Epithelial cell of proximal tubule (primary cell): ENCODE measurements at places on chromosomes 5 and 9.

- no peak for DNase-seq
Observed at GRCh38 chr9:6645355-6646292, at the start of gene GLDC. TSS of gene GLDC (minus strand) at chr9:6645729. CDS start at chr9:6645499, 230 bp downstream.

DNA sequence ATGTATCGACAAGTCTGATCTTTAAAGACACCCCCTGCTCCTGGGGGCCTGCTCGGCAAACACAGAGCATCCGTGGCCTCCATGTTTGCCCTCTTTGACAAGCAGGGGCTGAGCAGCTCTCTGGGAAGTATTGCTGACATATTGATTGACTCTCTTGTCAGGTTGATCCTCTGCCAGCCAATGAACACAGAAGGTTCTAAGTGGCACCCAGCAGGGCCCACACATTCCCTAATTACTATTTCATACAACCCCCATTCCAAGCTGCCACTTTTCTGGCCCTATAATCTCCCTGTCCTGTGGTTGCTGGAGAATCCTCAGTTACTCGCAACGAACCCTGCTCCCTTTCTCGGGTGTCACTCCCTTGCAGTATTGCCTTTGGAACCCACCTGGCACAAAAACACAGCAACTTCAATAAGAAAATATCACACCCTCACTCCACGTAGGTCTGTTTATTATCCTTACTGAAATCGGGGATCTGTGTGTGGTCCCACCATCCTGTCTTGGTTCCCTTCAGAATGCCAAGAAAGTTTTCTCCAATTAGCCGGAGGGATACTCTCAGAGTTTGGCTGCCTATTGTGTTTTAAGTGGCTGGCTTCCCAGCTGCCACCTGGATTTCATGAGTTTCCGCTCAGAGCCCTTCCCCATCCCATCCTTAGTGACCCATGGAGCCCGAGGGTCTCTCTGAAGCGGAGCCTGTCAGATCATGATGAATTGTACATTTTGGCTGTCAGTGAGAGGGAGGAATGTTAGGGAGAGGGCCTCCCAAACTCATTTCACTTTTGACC is 249.0 kb upstream of the WWC1 start:
- DNase-seq, result no peak

GRCh38 chr5:143404416-143405062 is 1.1 kb upstream of the NR3C1 start:
- DNase-seq, result no peak

DNA sequence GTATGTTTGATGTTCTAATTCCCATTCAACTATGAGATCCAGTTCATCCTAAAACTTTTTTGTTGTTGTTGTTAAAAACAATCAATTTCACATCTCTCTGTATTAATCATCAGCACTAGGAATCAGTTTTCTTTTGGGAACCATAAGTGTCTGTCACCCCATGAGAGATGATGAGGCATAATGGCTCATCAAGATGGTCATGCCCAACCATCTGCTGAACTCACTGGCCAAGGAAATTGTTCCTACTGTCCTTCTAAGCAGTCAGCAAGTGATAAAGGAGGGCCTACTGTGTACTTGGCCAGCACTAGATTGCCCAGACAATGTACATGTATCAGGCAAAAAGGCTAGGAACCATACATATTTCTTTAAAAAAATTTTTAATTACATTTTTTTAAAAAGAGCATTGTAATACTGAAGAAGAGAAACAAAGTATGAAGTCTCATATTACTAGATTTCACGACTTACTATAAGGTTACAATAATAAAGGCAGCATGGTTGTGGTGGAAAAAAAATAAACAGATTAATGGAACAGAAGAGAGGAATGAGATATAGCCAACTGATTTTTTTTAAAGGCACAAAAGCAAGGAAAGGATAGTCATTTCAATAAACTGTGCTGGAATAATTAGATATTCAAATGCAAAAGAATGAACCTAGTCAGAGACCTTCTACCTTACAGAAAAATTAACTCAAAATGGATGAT is 458.3 kb downstream of the SPOCK1 start:
- DNase-seq, result no peak

GRCh38 chr5:43409809-43410271 is 2.4 kb downstream of the CCL28 start:
- no peak for DNase-seq

GRCh38 chr9:75200892-75201470 is 112.7 kb downstream of the OSTF1 start:
- peak; percentile 18 for DNase-seq

GRCh38 chr5:65213921-65214525 is 267.7 kb downstream of the ADAMTS6 start:
- no peak for DNase-seq

DNA sequence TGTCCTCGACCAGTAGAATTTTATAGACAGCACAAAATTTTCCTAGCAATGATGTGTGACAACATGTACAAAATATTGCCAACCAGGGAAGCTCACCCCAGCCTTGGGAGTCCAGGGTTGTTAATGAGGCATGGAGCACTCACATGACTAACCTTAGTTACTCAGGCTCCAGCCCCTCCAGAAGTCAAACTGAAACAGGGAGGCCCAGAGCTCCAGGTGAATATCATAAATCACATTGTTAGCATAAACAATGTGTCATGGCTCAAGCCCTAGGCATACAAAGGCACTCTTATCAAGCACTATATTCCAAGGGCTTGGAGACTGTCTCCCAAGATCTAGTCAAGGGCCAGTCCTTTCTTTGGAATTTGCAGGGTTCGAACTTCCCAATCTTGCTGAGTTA is 44.4 kb downstream of the TNFAIP8 start:
- peak; percentile 77 for DNase-seq

DNA sequence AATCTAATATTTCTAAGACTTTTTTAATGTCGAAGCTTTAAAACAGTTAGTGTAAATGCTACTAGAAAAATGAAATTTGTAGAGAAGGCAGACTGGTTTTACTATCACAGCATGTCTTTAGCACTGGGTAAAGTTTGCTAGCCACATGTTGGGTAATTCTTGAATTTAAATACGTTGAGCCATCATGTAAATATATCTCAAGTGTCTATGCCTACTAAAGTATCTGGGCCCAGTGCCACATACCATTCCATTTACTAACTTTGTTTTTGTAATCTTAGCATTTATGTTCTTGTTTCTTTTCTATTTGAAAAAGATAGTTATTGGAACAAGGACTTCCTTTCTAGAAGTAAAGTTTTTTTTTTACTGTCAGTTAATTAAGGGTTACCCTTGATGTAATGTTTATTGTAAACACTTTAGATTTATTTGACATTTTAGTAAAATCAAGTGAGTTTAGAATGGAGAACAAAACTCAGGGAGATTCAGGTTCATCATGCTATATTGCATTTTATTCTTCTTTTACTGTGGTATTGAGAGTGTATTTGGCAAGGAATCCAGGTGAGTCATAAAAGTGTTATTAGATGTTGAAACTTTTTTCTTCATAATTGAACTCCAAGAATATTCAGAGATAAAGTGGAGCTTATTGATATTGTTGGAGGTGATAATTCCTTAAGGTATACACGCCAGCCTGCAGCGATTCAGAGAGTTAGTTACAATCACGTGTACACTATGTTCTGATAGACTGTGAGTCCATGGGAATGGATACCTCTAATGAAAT is 182.4 kb downstream of the CCDC171 start:
- peak; percentile 44 for DNase-seq

DNA sequence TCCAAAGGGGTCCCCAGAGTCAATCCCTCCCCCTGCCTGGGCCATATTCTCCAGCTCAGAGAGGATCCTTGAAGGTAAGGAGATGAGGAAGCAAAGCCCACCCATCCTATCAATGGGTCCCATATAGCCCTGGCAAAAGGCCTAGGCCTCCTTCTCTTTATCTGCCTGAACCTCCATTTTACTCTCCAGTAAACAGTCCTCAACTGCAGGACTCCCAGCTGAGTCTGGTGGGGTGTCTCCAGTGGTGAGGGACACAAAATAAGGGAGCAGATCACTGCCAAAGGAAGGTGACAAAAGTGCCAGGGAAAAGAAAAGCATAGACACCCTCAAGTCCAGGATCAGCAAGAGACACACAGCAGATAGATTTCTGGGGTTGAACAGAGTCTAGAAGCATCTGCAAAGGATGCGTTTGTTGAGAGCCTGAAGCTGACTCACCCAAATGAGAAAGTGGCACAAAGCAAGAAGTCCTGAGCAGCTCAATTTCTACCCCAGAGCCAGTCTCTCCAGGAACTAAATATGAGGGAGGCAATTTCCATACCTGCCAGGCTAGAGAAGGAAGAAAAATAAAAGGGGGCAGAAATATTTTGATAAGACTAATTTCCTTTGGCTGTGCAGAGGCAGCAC is 2.7 kb upstream of the EBF1 start:
- no peak for DNase-seq

DNA sequence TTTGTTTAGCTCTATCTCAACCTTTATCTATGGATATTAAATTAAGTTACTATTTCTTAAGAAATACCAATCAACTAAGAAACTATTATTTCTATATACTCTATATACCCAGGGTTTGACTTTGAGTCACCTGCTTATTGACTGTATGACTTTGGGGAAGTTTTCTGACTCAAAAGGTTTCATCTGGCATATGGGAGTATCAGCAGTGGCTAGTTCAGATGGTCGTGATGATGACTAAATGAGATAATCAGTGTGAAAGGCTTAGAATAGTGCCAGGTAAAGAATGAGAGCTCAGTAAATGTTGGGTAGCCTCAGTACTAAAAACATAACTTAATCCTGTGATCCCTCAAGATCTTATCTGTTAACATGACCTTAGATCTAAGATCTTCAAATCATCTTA is 179.7 kb upstream of the ISL1 start:
- DNase-seq, result no peak

DNA sequence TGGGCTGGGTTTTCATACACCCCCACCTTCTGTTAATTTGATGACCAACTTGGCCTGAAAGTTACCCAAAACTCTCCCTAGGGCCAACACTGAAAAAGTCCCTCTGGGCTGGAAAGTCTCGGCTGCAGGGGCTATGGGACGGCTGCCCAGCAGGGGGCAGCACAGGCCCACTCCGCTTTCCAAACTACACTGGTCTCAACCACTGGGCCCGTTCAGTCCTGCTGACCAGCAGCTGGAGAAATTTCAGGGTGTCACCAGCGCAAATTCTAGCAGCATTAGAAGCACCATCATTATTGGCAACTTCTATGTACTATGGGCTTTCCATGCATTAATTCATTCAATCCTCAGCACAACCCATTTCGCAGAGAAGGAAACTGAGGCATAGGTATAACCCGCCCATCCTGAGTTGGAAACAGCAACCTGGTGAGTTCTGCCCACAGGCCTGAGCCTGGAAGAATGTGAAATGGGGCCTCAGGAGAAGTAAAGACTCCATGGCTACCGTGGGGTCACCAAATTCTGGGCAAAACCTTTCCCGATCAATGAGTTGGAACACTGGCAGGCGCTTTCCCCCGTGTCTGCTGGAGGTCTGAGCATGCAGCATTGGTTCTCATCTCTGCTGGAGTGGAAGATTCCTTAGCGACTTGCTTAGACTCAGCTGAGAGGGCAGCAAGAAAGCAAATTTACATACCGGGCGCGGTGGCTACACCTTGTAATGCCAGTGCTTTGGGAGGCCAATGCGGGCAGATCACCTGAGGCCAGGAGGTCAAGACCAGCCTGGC is 9.7 kb downstream of the ORM2 start:
- no peak for DNase-seq

- no peak for DNase-seq
Observed at GRCh38 chr5:52988335-52989024, 672 bp upstream of the ITGA2 start.

- DNase-seq, result no peak
Observed at GRCh38 chr9:69297300-69297980, 27.6 kb upstream of the ENTREP1 start.

DNA sequence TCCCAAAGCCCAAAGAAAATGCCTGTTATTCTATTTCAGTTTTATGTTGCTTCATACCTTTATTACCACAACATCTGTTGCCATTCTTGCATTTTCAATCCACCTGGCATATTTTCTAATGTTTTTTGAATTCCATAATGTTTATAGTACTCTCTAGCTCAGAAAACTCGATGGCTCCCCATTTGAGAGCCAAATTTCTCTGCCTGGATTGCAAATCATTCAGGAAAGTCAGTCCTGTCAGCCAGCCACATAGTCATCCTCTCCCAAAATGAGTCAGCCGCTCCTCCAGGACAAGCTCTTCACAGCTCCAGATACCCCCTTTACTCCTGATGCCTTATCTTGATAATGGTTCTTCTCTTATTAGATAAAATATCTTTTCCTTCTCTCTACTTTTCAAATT is 78.2 kb upstream of the ADCY2 start:
- no peak for DNase-seq

DNA sequence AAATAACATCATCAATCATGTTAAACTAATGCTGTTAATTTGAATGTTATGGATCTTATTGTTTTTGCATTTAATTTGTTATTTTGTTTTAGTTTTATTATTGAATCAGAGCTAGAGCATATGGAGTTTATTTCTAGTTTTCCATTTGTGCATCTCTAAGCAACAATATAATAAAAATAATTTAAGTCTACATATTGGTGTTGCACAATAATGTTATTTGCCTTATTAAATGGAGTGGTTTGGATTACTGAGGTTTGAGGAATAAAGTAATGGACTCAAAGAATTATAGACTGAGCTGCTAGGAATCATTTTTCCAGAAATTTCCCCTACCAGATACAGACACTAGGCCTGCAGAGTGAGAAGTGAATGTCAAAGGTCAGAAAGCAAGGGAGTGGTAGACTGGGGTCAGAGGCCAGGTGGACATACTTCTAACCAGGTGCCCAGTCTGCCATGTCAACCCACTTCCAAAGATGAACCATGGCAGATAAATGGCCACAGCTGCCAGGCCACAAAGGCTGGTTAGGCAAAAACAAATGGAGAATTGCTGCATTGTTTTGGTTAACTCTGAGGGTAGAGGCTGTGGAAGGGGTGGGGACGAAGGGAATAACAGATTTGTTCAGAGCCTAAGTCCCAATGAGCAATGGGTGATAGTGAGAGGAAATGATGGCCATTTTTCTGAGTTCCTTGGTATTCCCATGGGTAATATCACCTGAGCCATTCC is 113.1 kb downstream of the FBXL7 start:
- DNase-seq, result no peak

GRCh38 chr5:93220431-93220830 is 360.6 kb downstream of the NR2F1-AS1 start:
- no peak for DNase-seq

DNA sequence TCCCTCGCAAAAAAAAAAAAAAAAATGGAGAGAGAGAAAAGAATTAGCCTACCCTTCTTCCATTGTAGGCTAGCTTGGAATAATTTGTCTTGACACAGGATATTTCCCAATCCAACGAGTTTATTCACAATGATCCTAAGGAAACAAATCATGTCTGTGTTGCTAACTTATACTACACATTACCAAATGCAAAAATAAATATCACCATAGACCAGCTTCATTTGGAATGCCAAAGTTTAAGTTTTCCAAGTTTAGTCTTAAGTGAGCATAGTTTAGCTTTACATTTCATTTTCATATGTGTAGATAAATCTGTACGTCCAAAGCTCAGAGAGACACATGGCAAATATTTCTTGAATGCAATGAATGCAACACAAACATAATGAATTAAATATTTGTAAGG is 1106.2 kb upstream of the DMAC1 start:
- DNase-seq, result no peak

- no peak for DNase-seq
Observed at GRCh38 chr5:173397516-173397915, 69.3 kb upstream of the STC2 start.
